Ecto neural progenitor cell (in vitro differentiated cells): ENCODE measurements at places on chromosomes 11 and 22.

GRCh38 chr11:70713086-70713835, 314.9 kb downstream of the CTTN start:
- no peak for DNase-seq

DNA sequence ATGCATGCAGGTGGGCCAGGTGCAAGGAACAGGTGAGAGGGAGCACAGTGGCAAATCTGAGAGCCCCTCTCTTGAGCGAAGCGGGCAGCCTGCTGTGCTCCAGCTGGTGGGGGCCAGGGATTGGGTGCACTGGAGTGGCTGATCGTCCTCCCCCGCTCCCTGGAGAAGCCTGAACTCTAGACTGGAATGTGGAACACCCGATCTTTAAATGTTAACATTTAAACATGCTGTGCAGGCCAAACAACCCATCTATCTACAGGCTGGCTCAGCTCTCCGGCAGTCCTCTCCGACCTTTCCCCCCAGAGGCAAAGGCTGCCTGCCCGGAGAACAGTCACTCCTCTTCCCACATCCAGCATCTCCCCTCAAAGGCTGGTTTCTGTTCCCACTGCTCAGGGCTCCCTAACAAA, 5.1 kb downstream of the MRGPRF start:
- no peak for DNase-seq

DNA sequence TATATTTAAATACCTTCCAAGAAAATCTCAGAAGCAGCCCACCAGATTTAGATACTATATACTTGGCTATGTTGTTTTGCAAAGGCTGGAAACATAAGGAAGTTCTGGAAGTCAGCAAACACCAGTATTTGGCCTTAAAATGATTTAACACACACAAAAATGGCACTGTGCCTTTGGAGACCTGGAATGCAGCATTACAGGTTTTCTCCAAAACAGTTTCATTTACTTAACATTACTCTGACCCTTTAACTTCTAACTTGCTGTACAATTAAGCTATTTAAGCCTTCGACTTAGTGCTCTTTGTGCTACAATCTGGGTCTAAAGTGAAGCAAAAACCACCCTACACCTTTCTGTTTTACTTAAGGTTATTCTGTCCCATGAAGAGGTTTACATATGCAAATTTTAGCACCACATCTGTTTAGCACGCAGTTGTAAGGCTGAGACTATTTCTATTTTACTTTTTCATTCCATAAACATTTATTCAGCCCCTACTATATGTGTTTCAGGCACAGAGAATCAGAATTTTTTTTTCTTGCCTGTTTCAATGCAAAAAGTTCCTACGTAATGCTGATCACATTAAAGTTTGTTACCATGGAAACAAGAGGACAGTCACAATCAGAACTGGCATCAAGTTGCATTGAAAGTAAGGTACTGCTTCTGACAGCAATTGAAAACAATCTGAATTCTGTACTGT, 70.3 kb downstream of the MAML2 start:
- DNase-seq: no peak

DNA sequence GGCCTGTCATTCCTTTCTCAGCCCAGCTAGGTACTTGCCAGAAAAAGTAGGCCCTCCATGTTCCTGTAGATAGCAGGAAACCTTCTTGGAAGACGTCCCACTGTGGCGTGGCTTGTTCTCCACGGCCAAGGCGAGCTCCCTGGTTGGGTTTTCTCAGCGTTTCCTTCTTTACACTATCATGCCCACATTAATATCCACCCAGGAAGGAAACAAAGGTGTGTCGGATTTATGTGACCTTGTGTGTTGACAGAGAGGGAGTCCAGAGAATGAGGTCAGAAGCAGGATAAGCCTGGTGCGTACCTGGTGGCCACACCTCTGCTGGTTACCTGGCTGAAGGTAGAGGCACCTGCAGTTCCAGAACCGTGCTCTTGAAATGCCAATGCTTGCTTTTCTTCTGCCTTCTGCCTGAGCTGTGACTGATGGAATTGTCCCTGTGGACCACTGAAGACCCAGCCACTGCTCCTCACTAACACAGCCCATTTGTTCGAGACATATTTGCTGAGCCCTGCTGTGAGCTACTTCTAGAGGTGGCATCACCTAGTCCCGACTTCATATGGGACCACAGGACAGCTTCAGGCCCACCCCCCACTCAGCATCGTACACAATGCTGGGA, 7.9 kb downstream of the ASPHD2 start:
- no peak for DNase-seq

GRCh38 chr11:83092488-83093384, 21.0 kb upstream of the RAB30 start:
- DNase-seq: no peak

- no peak for DNase-seq
These were observed 200.3 kb downstream of the C11orf91 start for GRCh38 chr11:33500332-33500731.

DNA sequence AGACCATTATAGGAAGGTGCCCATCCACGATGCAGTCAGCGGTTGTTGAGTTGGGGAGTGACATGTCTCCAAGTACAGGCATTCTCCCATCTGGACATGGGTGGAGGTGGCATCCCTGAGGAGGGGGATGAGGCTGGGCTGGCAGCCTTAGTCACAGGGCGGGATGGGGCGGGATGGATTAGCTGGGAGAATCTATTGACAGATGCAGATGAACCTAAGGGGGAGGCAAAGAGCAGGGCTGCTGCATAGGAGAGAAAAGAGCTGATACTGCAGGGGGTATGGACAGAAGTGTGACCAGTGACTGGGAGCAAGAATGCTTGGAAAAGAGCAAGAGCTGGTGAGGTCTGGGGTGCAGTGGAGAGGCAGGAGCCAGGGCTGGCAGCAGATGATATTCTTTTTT, 42.7 kb downstream of the SCN3B start:
- no peak for DNase-seq

DNA sequence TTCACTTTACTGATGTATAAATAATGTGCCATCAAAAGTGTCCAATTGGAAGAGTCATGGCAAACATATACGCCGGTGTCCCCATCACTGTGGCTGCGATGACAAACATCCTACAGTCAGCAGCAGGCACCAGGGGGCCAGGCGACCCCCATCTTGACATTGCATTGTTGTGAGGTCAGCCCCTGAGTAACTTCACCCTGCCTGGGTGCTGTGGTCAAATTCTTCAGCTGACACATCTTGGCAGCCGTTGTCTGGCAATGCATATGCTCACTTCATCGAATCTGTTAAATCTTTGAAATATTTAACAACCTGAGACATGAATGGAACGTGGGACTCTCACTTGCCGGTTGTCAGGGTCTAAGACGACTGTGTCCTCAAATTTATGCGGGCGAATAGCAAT, 430.9 kb downstream of the BRD1 start:
- DNase-seq: no peak

DNA sequence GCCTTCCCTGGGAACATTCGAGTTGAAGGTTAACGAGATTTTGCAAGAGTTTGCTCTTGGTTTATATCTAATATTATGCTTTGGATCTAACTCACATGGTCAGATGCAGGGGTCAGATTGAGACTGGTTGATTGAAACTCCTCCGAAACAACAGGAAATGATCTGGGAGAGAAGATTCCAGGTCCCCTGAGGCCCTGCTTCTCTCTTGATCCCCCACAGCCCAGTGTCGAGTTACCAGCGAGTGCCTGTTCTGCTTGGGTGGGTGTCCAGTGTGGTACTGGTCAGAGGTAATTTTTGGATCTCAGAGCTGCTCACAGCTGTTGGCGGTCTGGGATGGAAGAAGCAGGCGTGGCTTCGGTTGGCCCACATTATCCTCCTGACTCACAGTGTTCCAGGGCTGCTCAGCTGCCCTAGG, 9.2 kb downstream of the FBLN1 start:
- no peak for DNase-seq

DNA sequence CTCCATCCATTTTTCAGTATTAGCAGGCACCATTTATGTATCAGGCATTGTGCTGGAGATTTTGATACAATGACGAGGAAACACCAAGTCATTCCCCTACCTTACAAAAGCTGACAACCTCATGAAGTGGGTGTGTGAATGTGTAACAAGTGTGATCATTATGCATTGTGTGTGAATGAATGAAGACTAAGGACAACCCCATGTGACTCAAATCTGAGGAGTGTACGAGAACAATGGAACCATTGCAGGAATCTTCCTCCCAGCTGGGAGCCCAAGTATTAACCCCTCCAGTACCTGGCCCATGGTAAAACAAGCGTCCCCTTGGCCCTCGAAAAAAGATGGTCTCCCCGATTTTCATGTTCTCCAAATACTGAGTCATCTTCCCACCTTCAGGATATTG, 4.4 kb downstream of the CYB5R2 start:
- DNase-seq: no peak

DNA sequence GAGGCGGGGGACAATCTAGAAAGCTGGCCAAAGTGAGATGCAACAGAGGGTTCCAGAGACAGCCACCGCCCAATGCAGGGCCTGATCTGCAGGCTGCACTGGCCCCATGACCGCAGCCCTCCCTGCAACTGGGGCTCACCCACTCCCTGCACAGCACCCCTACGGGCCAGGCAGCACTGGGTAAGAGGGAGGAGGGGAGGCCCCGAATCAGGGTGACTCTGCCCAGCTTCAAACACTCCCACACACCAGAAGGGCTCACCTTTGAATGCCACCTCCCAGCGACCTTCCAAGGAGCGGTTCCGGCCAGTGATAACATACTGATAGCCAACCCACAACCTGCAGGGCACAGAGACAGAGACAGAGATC, 59.3 kb downstream of the DGCR2 start:
- DNase-seq: no peak

GRCh38 chr11:33697997-33698396, 2.6 kb downstream of the C11orf91 start:
- no peak for DNase-seq

GRCh38 chr22:36349726-36350125, 38.0 kb downstream of the MYH9 start:
- no peak for DNase-seq

- no peak for DNase-seq
These were observed 2.1 kb upstream of the LRRC55 start for GRCh38 chr11:57179681-57180080.

GRCh38 chr11:96306600-96306932, 36.4 kb downstream of the MAML2 start:
- DNase-seq: no peak

- DNase-seq: no peak
These were observed 43.3 kb downstream of the RBFOX2 start for GRCh38 chr22:35985371-35985770.
